Urinary bladder (tissue), 4 donors: ENCODE measurements at places on chromosomes 7 and 10. TPM values are rescaled to one million over a fixed set of nuclear protein-coding genes. Genes with fewer than 3 reads are reported as not detected.

The SLC13A1 gene
- total RNA-seq, result not detected

The CRYGN gene
- 0.16 TPM for total RNA-seq

The ELFN1 gene
- total RNA-seq, result 2.5 TPM

The CCDC6 gene
- 58.2 TPM for total RNA-seq

The PAX4 gene
- total RNA-seq, result not detected

The EMX2 gene
- 0.95 TPM for total RNA-seq

The SLC13A4 gene
- total RNA-seq, result not detected

The CYP2E1 gene
- total RNA-seq, result 1.1 TPM

The OPN4 gene
- total RNA-seq, result not detected

The ZNF789 gene
- total RNA-seq, result 22.2 TPM

The CHAT gene
- not detected for total RNA-seq

The LIPK gene
- total RNA-seq, result not detected

The AKR1C2 gene
- 19.7 TPM for total RNA-seq

The HOGA1 gene
- 0.53 TPM for total RNA-seq

The TMEM273 gene
- total RNA-seq, result 14.4 TPM

The LRRTM3 gene
- 0.85 TPM for total RNA-seq

The GPNMB gene
- 48.1 TPM for total RNA-seq

The PRSS37 gene
- total RNA-seq, result not detected

The RALA gene
- total RNA-seq, result 32.7 TPM
